ENCODE measurements at places on chromosomes 6 and 20.

DNA sequence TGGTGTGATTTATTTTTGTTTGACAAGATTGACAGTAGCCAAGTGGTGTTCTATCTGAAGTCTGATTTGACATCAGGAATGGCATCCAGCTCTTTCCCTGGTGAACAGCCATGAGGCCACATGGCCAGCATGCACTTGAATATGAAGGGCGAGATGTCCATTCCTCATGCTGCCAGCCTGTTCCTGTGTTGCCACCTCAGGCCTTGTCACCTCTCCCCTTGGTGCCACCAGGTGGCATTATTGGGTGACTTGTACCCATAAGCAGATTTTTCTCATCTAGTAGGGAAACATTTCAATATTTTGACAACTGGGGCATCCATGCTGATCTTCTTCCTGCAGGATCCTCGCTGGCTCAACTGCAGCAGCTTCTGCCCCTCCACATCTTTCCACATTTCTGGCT, 199.1 kb downstream of the ERMARD start:
- DNase-seq: peak; percentile 11

- DNase-seq: no peak
Measured at GRCh38 chr6:40338306-40338705, 248.9 kb downstream of the LRFN2 start.

- DNase-seq: no peak
Measured at GRCh38 chr6:167668019-167668753, 158.5 kb upstream of the AFDN start.

DNA sequence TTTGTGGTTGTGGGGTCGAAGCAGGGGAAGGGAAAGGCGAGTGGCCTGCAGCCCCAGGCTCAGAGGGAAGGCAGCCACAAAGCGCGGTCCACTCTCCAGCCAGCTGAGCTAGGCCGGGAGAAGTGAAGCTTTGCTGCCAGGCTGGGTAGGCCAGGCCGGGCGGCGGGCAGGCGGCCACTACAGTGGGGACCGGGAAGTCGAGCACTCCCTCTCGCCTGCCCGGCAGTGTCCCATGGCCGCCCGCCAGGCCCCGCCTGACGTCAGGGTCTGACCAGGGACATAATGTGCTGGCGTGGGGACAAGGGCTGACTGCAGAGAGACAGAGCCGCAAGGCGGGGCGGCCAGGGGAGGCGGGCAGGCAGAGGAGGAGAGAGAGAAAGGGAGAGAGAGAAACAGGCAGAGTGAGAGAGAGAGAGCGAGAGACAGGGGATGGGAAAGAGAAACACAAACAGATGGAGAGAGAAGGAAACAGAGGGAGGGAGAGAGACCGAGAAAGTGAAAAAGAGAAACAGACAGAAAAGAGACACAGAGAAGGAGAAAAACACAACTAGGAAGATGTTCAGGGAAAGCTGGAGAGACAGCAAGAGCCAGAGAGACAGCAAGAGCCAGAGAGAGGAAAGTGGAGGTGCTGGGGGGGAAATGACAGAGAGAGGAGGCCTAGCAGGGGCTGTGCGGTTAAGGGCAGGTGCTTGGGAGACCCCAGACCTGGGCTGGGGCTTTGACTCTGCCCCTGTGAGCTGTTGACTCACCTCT, 94.5 kb upstream of the PTPN1 start:
- DNase-seq: peak; percentile 98

GRCh38 chr6:146664871-146665360, 66.1 kb downstream of the ADGB start:
- DNase-seq: no peak

GRCh38 chr6:157217198-157217893, 106.0 kb downstream of the TMEM242 start:
- no peak for DNase-seq

DNA sequence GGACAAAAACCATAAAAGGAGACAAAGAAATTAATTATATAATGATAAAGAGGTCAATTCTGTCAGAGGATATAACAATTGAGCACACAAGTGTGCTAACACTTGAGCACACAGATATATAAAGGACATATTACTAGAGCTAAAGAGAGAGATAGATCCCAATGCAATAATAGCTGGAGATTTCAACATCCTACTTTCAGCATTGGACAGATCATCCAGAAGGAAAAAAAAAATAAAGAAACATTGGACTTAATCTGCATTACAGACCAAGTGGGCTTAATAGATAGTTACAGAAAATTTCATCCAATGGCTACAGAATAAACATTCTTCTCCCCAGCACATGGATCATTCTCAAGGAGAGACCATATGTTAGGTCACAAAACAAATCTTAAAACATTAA, 9.9 kb downstream of the VNN1 start:
- DNase-seq: no peak

- no peak for DNase-seq
Measured at GRCh38 chr6:157561929-157562810, 181.2 kb downstream of the ZDHHC14 start.

DNA sequence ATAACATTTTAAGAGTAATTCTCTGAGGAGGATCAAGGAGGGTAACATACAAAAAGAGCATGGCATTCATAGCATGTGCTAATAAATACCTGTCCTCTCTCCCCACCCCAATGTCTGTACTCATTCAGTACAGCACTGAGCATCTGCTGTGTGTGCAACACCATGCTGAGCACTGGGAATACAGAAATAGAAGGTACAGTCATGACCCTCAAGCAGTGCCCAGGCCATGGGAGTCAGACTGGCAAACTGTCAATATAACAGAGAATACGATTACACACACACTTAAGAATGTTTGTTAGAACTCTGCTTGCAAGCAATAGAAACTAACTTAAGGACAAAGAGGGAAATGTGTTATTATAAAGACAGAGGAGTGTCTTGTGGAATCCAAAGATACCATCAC, 24.7 kb upstream of the ZFAND3 start:
- peak; percentile 54 for DNase-seq

DNA sequence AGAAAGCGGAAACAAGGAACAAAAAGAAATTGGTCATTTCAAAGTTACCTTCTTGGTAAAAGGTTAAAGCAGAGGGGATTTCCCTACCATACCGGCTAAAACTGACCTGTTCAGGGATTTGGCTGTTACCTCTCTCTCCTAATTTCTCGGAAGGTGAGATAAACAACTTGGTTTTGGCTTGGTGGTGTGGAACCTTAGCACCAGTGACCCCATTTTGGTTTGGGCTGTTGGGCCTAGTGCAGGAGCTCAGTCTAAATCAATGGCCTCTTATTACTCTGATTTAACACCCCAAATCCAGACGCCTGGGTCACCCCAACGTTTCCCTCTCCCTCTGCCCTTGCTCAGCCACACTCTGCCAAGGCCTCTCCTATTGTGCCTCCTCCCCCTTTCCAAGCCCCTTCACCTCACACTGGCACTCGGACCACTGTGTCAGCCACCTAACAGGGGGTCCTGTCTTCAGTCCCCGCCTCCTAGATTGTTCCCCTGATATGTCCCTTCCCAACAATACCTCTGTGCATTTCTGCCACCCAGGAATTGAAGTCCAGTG, 8.3 kb downstream of the NCR2 start:
- DNase-seq: no peak

- no peak for DNase-seq
Measured at GRCh38 chr20:47316776-47317126, 39.7 kb downstream of the ZMYND8 start.

DNA sequence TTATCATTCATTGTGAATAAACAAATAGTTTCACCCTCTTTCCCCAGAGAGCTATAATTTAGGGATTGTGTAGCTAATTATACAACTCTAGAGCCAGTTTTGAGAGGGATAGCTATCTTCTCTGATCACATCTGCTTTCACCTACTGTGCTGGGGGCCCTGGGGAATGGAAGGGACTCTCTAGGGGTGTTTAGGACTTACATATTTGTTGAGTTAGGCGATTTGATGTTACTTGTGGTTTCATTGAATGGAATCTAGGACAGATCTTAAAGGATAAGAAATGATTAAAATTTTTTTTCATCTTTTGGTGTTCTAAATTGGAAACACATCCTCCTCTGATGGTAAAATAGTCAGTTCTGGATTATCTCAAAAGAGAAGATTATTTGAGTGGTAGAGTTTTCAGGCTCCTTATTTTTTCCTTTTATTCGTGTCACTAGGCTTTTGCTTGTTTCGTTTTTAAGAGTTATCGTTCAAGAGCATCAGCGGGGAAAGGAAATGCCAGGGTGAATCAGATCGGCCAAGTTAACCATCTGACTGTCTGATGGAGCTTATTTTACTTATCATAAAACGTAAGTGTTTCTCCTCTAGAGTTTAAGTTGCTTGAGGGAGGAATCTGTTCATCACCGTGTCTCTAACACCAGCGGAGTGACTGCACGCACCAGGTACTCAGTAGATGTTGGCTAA, 236.7 kb downstream of the FARS2 start:
- DNase-seq: peak; percentile 54

- peak; percentile 67 for DNase-seq
Measured at GRCh38 chr6:44000164-44000842, 126.9 kb downstream of the MRPL14 start.

DNA sequence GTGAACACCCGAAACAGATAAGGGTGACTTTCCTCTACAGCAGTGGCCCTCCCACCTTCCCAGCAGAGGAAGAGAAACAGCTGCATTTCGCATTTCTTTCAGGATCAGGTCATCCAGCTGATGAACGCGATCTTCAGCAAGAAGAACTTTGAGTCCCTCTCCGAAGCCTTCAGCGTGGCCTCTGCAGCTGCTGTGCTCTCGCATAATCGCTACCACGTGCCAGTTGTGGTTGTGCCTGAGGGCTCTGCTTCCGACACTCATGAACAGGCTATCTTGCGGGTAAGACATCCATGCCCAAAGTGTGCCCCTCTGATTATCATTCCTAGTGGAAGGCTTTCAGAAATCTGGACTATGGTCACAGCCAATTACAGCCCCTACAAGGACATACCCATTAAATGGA, 27.8 kb upstream of the MROH8 start:
- no peak for DNase-seq

- no peak for DNase-seq
Measured at GRCh38 chr20:41163821-41164220, 26.5 kb downstream of the PLCG1 start.

- DNase-seq: peak; percentile 74
Measured at GRCh38 chr20:10090588-10091166, 55.9 kb downstream of the ANKEF1 start.

- DNase-seq: peak; percentile 1
Measured at GRCh38 chr6:68891419-68891818, 256.3 kb downstream of the ADGRB3 start.

DNA sequence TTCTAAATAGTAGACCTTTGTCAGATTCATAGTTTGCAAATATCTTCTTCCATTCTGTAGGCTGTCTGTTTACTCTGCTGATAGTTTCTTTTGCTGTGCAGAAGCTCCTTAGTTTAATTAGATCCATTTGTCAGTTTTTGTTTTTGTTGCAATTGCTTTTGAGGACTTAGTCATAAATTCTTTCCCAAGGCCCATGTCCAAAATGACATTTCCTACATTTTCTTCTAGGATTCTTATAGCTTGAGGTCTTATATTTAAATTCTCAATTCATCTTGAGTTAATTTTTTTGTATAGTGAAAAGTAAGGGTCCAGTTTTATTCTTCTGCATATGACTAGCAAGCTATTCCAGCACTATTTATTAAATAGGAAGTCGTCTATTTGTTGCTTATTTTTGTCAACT, 287.0 kb downstream of the PACRG start:
- no peak for DNase-seq

DNA sequence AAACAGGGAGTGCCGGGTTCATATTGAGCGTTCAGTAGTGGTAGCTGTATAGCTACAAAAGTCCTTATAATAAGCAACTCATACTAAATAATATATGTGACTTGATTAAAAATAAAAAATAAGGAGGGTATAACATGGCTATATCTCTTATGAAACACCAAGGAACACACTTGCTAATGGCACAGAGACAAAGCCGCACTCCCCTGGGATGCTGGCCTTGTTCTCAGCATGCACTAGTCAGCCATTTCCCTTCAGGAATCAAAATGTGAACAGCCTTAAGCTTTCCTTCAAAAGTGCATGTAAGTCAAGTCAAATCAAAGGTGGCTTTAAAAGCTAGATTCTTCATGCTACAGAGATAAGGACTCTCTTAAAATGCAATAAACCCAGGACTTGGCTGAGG, 9.4 kb downstream of the HMGCLL1 start:
- DNase-seq: no peak

DNA sequence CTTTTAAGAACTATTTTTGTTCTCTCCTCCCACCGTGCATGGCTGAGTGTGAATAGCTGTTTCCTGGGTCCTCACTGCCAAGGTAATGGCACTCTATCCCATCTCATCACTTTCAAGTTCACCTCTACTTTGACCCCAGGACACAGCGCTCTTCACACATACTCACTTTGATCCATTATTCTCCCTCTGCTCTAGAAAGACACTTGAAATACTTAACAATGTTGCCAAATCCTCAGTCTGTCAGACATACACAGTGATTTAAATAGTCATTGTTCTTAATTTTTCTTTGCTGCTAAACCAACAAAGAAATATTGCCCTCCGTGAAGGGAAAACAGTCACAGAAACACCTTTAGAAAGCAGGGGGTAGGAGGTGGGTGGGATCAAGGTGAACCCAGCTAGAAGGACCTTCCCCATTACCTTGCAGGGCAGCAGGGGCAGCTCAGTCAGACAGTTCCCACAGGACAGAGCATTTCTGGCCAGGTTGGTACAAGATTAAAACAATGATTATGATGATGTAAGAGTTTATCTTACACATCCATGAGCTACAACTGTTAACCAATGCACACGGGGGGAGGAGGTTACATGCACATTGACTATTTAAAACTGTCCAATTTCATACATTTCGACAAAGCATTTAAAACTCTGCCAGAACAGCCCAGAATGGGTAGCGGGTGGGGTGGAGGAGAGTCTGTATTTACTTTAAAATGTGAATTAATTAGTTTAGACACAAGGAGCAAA, 2.4 kb downstream of the SLC22A23 start:
- peak; percentile 18 for DNase-seq

GRCh38 chr20:30484749-30485070, 772.8 kb upstream of the DEFB115 start:
- no peak for DNase-seq

DNA sequence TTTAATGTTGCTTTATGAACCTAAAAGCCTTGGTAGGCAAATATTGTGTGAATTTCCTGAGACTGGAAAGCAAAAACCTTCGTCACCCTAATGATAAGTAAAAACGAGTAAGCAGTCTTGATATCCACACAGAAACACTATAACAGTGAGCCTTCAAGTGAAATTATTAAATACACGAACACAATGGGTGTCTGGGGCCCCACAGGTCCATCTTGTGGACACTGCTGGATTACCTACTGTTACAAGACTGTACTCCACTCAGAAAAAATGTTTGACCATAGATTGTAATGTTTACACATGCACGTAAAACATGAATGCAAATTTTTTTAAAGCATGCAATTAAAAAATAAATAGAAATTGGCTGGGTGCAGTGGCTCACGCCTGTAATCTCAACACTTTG, 466.9 kb downstream of the CD83 start:
- DNase-seq: no peak
